ENCODE measurements at places on chromosomes 4 and X. TPM values are rescaled to one million over a fixed set of nuclear protein-coding genes. Genes with fewer than 3 reads are reported as not detected.

Gene RNF212
- 3.5 TPM for total RNA-seq

DNA sequence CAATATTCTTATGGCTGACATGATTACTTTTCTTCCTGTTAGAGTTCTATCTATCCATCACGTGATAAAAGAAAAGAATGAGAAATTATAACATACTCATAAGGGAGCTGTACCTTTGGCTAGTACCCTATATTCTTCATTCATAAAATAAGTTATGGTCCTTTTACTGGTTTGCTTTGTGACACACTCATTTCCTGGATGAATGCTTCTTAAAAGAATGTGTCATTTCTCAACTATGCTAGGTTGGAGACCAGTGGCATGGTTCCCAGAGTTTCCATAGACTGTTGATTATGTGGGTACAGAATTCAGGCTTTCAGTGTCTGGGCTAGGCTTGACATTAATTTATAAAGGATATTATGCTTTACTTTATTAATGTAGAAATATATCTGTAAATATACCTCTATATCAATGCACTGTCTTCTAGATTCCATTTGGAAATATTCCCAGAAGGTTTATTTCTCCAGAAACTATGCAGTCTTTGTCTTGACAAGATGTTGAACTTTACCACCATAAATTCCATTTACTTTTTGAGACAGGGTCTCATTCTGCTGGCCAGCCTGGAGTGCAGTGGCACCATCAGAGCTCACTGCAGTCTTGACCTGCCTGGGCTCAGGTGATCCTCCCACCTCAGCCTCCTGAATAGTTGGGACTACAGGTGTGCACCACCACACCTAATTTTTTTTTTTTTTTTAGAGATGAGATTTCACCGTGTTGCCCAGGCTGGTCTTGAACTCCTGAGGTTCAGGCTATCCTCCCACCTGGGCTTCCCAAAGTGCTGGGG is 23.8 kb downstream of the NUDT6 start:
- no peak for DNase-seq

DNA sequence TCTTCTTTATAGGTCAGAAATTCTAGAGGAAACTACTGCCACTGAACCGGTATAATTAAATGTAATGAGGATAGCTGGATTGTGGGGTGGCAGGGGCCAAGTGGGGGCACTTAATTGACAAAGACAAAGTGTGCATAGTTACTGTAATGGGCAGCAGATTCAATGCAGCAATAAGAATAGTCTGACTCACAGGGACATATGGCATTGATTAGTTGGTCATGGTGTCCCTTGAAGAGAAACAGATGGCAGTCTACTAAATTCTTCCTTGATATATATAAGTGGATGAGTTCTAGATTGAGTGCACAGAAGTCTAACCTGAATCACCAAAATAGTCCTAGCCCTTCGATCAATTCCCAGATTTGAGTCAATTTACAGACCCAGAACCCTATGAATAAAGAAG is 31.6 kb downstream of the ETDC start:
- no peak for DNase-seq

Gene CCDC120
- 5.7 TPM for total RNA-seq

DNA sequence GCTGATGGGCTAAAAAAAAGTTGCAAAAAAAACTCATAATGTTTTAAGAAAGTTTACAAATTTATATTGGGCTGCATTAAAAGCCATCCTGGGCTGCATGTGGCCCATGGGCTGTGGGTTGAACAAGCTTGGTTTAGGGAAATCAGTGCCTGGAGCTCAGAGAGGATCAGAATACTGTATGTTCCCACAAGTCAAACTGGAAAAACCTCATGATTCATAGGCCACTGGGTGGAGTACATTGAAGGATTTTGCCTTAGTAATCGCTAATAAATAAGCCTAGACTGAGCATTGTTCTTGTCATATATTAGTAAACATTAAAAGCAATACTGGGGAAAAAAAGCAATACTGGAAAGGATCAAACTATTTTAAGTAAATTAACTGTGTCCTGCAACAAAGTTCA is 246.3 kb upstream of the TAPT1 start:
- no peak for DNase-seq

DNA sequence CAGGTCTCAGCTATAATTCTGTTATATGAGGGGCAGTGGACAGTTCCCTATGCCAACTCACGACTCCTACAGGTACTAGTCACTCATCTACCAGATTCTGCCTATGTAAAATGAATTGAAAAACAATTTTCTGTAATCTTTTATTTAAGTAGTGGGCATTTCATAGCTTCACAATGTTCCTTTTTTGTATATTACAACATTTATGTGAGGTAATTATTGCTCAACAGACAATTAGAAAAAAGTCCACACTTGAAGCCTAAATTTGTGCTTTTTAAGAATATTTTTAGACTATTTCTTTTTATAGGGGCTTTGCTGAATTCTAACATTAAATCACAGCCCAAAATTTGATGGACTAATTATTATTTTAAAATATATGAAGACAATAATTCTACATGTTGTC is 20.4 kb downstream of the EREG start:
- DNase-seq, result no peak

GRCh38 chrX:118862979-118863378 is 39.4 kb downstream of the ZCCHC12 start:
- no peak for DNase-seq

Gene KLB
- not detected for total RNA-seq

Gene KLHL13
- 0.48 TPM for total RNA-seq

- peak; percentile 82 for DNase-seq
These were observed at the start of gene SLC35A2 for GRCh38 chrX:48911412-48912182. Gene SLC35A2, minus strand, starts transcription at chrX:48911646. Its CDS starts 10 bp downstream, at chrX:48911636.

Gene ADH1A
- total RNA-seq, result not detected

Gene PGAM4
- total RNA-seq, result not detected

- DNase-seq, result no peak
These were observed at the start of gene LPAR4 for GRCh38 chrX:78747489-78747888. Gene LPAR4, plus strand, starts transcription at chrX:78747720. Its CDS starts 7,150 bp downstream, at chrX:78754870.

GRCh38 chr4:73080789-73081188 is 11.3 kb upstream of the COX18 start:
- no peak for DNase-seq

DNA sequence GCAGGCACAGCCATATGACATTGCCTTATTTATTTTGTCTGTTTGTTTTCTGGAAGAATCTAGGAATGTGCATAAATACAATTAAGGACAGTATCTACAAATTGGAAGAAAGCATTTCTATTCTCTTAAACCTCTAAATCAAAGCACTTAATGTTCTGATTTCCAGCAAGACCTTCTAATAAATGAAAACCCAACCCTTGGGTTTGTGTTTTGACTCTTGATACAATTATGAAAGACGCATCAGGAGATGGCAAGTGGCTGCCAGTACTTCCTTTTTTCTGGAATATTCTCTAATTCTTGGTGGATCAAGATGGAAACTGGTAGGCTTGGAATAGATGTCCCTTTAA is 437 bp upstream of the CPE start:
- no peak for DNase-seq

DNA sequence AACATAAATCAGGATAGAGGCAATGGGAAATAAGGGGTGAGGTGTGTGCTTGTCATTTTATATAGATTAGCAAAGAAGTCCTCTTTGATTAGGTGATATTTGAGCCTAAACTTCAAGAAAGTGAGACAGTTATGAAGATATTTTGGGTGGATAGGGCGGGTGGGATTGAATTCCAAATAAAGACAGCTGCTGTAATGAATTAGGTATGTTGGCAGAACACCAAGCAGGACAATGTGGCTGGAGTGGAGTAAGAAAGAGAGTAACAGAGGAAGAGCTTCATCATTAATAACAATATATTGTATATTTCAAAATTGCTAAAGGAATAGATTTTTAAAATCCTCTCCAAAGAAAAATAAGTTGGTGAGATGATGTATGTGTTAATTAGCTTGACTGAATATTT is 91.0 kb upstream of the CENPE start:
- DNase-seq, result no peak

DNA sequence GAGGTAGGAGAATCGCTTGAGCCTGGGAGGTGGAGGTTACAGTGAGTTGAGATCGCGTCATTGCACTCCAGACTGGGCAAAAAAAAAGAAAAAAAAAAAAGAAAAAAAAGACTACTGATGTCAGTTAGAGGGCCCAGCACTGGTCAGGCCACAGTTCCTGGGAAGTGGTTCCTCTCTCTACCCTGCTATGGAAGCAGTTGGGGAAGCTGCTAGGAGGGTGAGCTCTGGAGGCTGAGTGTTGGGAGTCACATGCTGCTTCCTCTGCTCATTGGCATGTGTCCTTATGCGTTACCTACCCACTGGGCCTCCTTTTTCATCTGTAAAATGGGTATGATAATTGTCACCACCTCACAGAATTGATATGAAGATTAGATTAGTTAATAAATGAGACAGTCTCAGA is 50.7 kb downstream of the SEPSECS start:
- DNase-seq, result no peak

Gene SLC38A5
- total RNA-seq, result 46.3 TPM

DNA sequence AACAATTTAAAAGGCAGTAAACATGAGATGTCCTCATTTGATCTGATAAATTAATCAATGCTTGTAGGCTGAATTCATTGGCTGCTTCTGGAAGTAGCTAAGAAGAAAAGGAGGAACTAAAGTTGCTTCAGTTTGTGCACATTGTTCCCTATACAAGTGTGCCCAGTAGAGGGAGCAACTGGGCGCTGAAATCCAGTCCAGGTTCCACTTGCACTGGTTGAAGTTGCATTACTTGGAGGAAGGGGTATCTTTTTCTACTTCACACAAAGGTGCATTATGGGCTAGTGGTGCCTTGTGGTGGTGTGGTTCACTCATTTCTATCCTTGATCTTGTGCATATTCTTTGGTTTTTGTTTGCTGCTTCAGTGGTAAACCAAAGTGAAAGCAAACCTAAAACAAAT is 67.9 kb upstream of the SOX3 start:
- DNase-seq, result peak; percentile 1

DNA sequence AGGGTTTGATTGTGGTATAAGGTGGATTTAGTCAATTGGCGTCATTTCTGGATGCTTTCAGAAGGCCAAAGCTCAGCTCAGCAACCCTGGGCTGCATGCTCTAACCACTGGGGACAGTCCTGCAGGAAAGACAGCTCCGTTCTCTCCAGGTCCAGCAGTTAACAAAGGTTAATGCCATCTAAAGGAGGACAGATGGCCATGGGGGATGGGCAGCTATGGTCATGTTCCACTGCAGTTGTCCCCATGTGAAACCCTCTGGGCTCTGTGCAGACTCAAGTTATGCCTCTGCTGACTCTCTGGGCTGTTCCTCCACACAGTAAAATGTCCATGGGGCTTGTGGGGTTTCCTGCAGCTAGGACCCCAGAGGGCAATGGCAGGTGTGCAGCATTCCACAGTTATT is 562.1 kb upstream of the ADGRL3 start:
- no peak for DNase-seq

Gene MAGEA2B
- not detected for total RNA-seq

GRCh38 chr4:186205156-186205555 is 13.8 kb downstream of the CYP4V2 start:
- no peak for DNase-seq

Gene TBC1D8B
- 2.3 TPM for total RNA-seq

GRCh38 chr4:38086151-38086848 is 126.1 kb downstream of the PTTG2 start:
- DNase-seq, result no peak

Gene DDIT4L
- total RNA-seq, result 2.0 TPM

Gene CSAG2
- not detected for total RNA-seq

Gene CLNK
- not detected for total RNA-seq

DNA sequence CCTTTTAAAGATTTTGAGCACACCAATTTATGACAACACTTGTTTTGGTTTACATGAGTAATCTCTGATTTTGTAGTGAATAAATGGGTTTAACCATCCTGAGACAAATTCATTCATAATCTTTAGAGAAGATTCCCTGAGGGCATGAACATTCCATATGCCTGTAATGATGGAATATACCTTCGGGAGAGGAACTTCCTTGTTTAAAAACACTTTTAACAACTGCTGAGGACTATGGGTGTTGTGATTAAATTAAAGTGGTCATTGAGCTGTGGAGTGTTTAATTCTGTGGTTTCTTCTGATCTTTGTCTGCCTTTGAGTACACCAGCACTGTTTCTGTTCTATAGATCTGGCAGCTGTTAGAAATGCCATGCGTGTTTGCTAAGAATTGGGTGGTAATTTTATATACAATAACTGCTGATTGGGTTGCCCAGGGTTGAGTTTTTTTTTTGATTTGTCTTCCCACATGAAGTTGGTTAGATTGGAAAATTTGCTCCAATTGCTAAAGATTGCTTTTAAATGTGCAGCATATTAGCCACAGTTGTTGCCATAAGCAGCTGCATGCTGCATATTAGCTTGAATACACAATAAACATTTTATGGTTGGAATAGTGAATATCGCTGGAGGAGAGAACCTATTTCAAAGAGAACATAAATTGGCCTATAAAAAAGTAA is 86.8 kb downstream of the DCLK2 start:
- no peak for DNase-seq

Gene TMEM164
- total RNA-seq, result 20.0 TPM
